Activated naive CD4-positive, alpha-beta T cell treated with anti-CD3 and anti-CD28 coated beads, Interleukin-2, amount 50 U/mL, for 16 hours (primary cell): ENCODE measurements at places on chromosomes 1 and 21.

- DNase-seq = no peak
These were observed 878.5 kb downstream of the USP25 start for GRCh38 chr21:16608209-16608830.

- DNase-seq = no peak
These were observed 2.8 kb upstream of the SRRM1 start for GRCh38 chr1:24640288-24640687.

GRCh38 chr21:37365517-37366481, 774 bp upstream of the DYRK1A start:
- peak; percentile 64 for DNase-seq

DNA sequence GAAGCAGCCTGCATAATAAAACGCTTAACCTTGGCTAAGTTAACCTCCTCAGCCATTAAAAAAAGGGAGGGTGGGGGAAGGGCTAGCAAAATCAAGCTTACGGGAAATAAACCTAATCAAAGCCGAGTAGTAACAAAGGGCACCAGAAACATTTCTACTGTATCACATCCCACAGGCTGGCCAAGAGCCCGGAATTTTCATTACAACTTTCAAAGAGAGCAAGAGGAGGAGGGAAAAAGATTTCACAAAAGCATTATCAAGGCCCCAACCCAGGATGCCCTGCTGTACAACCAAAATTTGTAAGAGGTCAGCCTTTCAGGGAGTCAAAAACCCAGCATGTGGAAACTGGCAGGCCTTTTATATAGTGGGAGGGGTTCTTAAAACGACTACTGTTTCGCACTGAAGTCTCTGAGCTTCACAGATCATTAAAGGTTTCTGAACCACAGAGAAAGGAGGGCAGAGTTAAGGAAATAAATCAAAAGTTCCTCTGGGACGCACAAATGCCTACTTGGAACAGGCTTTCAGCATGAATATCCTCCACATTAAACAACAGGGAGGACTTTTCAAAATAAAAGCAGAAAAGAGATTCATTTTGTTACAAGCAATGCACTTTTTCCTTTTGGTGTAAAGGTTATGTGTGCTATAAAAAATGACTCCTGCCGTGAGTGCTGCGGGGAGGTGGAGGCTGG, 90.4 kb downstream of the SLC45A1 start:
- no peak for DNase-seq

GRCh38 chr1:101235696-101236515, 913 bp upstream of the S1PR1 start:
- peak; percentile 64 for DNase-seq

DNA sequence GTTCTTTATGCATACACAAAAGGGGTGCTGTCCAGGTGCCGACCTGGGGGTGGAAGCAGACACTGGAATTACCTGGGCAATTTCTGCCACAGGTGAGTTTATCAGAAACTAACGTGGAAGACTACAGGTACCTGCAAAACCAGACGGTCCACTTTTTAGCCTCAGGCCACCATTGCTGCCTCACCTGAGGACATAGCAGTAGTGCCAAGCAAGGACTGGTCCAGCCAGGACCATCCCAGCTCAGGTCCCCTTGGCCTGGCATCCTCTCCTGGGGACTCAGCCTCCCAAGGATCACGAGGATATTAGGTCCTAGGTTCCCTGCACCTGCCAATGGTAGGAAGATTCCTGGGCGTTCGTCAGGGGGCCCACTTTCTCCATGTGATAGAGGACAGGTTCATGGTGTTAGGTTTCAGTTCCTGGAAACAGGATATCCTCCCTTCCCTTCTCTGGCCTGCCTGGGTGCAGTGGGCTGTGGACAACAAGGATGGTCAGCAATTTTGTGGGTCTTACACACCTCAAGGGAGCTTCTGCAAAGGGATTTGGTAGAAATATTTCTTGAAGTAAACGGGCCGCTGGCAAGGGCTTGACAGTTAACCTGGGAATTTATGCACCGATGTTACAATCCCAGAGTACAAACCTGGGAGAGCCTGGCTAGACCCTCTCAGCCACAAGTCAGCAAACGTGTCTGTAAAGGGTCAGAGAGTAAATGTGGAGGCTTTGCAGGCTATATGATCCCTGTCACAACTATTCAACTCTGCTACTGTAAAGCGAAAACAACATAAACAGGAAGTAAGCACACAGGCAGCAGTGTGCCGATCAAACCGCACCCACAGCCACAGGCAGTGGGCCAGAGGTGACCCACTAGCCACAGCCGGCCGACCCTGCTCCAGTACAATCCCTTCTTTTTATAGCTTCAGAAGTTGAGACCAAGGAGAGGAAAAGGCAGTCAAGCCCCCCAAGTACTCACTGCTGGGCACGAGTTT, 71.4 kb upstream of the RAB4A start:
- DNase-seq = no peak

GRCh38 chr21:35652872-35653271, 407.5 kb downstream of the SETD4 start:
- no peak for DNase-seq

DNA sequence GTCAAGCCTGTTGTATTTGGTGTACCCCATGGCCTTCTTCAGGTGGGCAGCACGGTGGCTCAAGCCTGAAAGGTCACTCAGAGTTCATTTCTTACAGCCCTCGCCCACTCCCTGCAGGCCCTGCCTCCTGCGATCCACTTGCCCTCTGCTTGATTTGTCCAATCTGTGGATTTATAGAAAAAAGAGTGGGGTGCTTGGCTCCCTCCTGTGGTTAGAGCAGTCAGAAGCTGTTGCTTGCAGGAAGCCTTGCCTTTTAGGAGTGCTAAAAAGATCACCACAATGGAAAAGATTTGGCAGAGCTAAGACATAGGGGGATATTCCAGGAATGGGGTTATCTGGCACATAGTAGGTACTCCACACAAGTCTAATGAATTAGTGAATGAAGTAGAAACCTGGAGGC, 108.0 kb upstream of the TRABD2B start:
- DNase-seq = no peak

DNA sequence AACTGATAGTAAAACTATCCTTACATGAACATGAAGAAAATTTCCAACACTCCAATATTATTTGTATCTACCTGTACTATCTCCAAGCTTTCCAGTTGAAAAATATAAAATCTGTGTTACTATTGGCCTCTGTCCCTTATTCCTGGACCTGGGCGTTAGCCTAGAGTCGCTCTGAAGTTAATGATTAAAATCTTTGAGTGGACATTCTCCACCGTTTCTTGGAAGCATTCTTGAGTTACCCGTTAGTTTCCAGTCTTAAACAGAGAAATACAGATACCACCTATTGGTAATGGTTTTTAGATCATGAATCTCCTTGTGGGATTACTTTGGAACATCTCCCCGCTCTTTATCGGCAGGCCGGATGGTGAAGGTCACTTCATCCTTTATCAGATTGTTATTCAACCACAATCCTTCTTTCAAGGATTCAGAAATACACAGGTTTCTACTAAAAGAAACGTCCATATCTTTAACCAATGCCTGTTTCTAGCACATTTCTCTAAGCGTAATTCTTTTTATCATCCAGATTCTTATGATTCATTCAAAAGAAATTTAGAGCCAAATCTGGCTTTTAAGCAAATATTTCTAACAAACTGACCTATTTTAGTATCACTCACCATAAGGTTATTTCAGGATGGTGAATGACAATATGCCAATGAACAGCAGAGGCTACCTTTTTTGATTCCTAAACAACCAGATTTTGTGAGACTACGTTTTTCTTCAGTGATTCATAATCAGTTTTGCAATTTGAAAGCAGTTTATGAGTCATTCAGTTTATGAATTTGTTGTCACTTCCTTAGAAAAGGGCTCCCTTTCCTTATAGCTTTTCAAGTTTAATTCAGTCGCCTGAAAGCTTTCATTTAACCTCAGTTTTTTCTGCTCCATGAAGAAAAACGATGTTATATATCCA, 70.2 kb upstream of the ERRFI1 start:
- no peak for DNase-seq

- DNase-seq = no peak
These were observed 440.0 kb downstream of the USP25 start for GRCh38 chr21:16169779-16170178.
